ENCODE measurements at places on chromosomes 4 and X.

DNA sequence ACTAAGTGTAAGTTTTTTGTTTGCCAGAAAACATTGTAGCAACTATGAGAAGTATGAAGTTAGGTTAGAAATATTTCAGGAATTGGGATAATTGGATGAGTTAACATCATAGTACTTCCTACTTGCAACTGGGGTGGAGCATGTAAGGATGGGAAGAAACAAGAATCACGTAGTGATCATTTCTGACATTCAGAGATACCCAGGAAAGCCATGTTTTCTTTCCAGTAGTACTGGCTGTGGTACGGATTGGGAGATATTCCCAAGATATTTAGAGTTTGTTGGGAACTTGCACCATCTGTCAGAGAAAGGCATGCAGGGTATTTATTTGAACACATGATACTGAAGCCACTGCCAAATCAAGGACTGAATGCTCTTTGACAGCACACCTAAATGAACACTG lies 87.6 kb upstream of the SLC4A4 start:
- no peak overlapping the region for H3K27ac ChIP-seq
- H3K36me3 ChIP-seq: no peaks in the 10 kb centered on the region
- peaks cover 4% of the 10 kb centered on the region for H3K4me1 ChIP-seq
- DNase-seq: no peak
- H3K4me3 ChIP-seq: no peak overlapping the region

- H3K4me3 ChIP-seq: no peak overlapping the region
- no peaks in the 10 kb centered on the region for H3K27me3 ChIP-seq
- H3K27ac ChIP-seq: no peak overlapping the region
- DNase-seq: no peak
These were observed 8.7 kb downstream of the RXFP1 start for GRCh38 chr4:158530381-158530780.

GRCh38 chrX:95718746-95719145 lies 965.9 kb upstream of the DIAPH2 start:
- no peak overlapping the region for H3K4me3 ChIP-seq
- no peak for DNase-seq
- no peaks in the 10 kb centered on the region for H3K4me1 ChIP-seq
- peaks cover 22% of the 10 kb centered on the region for H3K27me3 ChIP-seq

GRCh38 chrX:132270699-132271098 lies 51.5 kb upstream of the RAP2C start:
- H3K36me3 ChIP-seq: no peaks in the 10 kb centered on the region
- no peak for DNase-seq

- H3K4me1 ChIP-seq: no peaks in the 10 kb centered on the region
- H3K36me3 ChIP-seq: no peaks in the 10 kb centered on the region
These were observed 65.0 kb downstream of the CPZ start for GRCh38 chr4:8657381-8658088.

DNA sequence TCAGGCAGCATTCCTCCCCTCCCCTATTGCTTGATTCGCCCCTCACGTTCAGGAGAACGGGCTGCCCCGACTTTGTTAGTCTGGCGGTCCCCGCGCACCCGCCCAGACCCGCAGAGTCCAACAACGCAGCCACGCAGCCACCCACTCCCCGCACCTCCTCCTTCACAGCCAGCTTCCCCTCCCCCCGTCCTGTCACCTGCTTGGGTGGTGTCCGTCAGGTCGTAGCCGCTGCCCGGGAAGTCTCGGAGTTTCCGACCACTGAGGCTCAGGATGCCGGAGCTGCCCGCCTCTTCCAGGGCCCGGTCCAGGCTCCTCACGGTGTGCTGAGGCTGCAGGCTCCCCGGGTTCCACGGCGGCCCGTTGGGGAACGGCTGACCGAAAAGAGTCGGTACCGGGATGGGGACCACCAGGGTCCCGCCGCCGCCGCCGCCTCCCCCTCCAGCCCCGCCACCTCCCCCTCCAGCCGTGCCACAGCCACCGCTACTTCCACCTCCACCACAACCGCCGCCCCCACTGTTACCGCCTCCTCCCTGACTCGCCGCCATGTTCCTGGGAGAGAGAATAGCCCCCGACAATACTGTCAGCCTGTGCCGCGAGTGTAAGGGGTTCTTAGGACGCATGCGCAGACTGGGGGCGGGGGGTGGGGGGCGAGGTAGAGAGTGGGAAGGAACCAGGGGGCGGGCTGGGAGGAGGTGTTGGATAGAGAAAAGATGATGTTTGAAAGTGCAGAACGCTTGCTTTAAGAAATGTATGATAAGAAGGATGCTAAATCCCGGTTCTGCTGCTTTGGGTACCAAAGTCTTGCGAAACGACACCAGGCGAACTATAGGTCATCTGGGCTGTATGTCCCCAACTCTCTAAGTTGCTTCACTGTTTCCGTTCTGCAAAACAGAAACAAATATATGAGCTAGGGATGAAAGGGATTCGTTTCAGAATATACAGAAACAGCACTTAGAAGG lies at the start of gene LRCH2:
Gene LRCH2 (minus strand): TSS at position 600 of the 959 bp plus-strand sequence. CDS start 55 bp downstream, at position 545.
- no peak for DNase-seq
- H3K27ac ChIP-seq: no peak within 1 kb of the TSS
- H3K4me3 ChIP-seq: no peak within 1 kb of the TSS
- H3K36me3 ChIP-seq: no peaks in the 10 kb centered on the region
- peaks cover 75% of the 10 kb centered on the region for H3K27me3 ChIP-seq
- H3K4me1 ChIP-seq: peaks cover 2% of the 10 kb centered on the region

DNA sequence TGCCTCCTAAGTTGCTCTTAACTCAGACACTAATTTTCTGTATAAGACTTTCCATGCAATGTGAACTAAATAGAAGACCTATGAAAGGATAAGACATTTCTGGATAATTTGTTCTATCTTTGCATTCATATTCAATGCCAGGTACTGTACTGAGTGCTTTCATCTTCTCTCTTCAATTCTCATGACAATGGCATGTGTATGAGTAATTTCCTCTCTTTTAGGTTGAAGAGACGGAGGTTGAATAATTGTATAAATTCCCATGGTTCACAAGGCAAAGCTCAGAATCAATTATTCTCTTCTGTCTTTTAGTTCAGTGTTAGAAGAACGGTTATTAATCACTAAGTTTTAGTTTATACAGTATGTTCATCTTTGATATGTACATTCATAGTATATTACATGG lies 29.3 kb upstream of the CFAP299 start:
- H3K36me3 ChIP-seq: no peaks in the 10 kb centered on the region
- H3K4me1 ChIP-seq: no peaks in the 10 kb centered on the region
- H3K27ac ChIP-seq: no peak overlapping the region
- no peak overlapping the region for H3K4me3 ChIP-seq

DNA sequence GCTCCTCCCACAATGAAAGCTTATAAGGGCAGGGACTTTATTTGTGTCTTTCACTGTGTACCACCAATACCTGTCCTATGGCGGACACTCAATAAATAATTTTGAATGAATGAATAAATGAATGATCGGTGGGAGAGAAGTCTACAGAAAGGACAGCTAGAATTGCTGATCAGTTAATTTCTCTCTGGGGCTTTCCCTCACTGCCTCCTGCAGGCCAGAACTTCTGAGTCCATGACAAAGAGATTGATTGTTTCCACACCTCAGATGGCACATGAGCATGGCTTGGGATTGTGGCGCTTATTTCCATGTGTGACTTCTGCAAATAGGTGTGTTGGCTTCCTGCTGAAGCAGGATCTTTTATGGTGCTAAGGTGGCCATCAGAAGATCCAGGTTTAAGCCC lies 6.3 kb downstream of the FAM47E start:
- no peaks in the 10 kb centered on the region for H3K4me1 ChIP-seq
- H3K27me3 ChIP-seq: peaks cover 34% of the 10 kb centered on the region
- no peak overlapping the region for H3K27ac ChIP-seq
- H3K36me3 ChIP-seq: no peaks in the 10 kb centered on the region

DNA sequence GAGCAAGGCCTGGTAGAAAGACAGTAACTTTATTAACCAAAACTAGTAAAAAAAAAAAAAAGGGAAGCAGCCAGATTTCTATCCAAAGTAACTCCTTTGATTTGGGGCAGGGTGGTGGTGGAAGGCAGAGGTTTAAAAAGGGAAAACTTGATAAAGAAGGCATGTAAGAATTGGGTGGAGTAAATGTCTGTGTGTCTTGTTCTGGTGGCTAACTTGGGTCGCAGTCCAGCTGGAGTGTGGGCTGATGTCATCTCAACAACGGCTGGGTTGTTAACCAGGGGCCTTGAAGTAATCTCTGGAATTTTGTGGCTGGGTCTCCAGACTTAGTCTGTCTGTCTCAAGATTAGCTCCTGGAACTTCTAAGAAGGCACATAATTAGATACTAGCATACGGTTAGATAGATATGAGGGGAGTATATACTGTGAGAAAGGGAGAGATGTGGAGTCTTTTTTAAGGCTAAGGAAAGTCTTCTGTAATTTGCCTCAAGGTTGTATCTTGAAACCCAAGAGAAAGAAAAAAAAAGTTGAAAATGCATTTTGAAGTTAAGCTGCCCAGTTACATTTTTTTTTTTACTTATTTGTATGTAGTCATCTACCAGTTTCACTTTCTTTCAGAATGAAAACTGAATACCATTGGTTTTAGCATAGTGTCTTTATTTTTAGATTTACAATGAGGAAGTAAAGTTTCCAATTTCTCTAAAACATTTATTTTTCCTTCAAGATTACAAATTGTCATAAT lies 48.3 kb downstream of the MTHFD2L start:
- no peak for DNase-seq
- peaks cover 44% of the 10 kb centered on the region for H3K36me3 ChIP-seq

GRCh38 chr4:25058796-25059195 lies 28.1 kb upstream of the LGI2 start:
- DNase-seq: no peak
- H3K27me3 ChIP-seq: peaks cover 26% of the 10 kb centered on the region

- H3K4me1 ChIP-seq: no peaks in the 10 kb centered on the region
- no peaks in the 10 kb centered on the region for H3K27me3 ChIP-seq
- no peak for DNase-seq
- no peak overlapping the region for H3K27ac ChIP-seq
- H3K4me3 ChIP-seq: no peak overlapping the region
- H3K36me3 ChIP-seq: no peaks in the 10 kb centered on the region
These were observed 23.7 kb upstream of the HNRNPD start for GRCh38 chr4:82397527-82397926.

DNA sequence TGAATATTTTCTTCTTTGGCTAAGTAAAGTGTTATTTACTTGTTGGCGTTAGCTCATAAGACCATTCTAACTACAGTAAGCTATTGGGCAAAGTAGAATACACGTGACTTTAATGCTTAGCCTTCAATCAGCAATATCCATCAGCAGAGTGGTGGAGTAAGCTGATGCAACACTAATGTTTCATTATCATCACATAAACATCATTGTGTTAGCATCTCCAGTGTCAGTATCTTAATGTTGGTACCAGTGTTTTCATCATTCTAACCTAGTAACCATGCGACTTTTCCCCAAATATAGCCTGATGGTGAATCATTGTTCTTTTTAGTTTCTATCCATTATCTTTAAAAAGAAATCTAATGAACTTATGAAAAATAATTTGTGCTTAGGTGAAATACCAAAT lies 48.5 kb downstream of the APOOL start:
- H3K36me3 ChIP-seq: peaks cover 16% of the 10 kb centered on the region
- H3K27ac ChIP-seq: peak overlapping the region; percentile 67
- no peak overlapping the region for H3K4me3 ChIP-seq
- no peak for DNase-seq
- peaks cover 4% of the 10 kb centered on the region for H3K27me3 ChIP-seq

DNA sequence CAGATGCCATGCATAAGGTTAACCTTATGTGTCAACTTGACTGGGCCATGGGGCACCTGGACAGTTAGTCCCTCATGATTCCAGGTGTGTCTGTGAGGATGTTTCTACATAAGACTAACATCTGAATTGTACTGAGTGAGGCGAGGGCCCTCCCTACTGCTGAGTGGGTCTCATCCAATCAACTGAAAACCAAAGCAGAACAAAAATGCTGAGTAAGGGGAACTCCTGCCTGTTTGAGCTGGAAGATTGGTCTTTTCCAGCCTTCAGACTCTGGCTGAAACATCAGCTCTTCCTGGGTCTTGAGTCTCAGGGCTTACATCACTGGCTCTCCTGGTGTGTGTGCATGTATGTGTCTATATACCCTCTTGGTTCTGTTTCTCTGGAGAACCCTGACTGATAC lies 13.8 kb downstream of the NELFA start:
- H3K27me3 ChIP-seq: no peaks in the 10 kb centered on the region
- H3K27ac ChIP-seq: no peak overlapping the region
- H3K4me3 ChIP-seq: no peak overlapping the region
- peaks cover 81% of the 10 kb centered on the region for H3K36me3 ChIP-seq

GRCh38 chrX:24761306-24761705 lies 67.6 kb downstream of the POLA1 start:
- H3K36me3 ChIP-seq: peaks cover 81% of the 10 kb centered on the region
- H3K4me3 ChIP-seq: no peak overlapping the region
- H3K4me1 ChIP-seq: no peaks in the 10 kb centered on the region

- no peak for DNase-seq
- no peak overlapping the region for H3K4me3 ChIP-seq
These were observed 16.5 kb upstream of the CYBB start for GRCh38 chrX:37763400-37763799.

- no peak overlapping the region for H3K27ac ChIP-seq
- peaks cover 19% of the 10 kb centered on the region for H3K4me1 ChIP-seq
- no peak overlapping the region for H3K4me3 ChIP-seq
- no peak for DNase-seq
- H3K27me3 ChIP-seq: no peaks in the 10 kb centered on the region
- H3K36me3 ChIP-seq: peaks cover 79% of the 10 kb centered on the region
These were observed 34.6 kb downstream of the HADH start for GRCh38 chr4:108024085-108024877.

DNA sequence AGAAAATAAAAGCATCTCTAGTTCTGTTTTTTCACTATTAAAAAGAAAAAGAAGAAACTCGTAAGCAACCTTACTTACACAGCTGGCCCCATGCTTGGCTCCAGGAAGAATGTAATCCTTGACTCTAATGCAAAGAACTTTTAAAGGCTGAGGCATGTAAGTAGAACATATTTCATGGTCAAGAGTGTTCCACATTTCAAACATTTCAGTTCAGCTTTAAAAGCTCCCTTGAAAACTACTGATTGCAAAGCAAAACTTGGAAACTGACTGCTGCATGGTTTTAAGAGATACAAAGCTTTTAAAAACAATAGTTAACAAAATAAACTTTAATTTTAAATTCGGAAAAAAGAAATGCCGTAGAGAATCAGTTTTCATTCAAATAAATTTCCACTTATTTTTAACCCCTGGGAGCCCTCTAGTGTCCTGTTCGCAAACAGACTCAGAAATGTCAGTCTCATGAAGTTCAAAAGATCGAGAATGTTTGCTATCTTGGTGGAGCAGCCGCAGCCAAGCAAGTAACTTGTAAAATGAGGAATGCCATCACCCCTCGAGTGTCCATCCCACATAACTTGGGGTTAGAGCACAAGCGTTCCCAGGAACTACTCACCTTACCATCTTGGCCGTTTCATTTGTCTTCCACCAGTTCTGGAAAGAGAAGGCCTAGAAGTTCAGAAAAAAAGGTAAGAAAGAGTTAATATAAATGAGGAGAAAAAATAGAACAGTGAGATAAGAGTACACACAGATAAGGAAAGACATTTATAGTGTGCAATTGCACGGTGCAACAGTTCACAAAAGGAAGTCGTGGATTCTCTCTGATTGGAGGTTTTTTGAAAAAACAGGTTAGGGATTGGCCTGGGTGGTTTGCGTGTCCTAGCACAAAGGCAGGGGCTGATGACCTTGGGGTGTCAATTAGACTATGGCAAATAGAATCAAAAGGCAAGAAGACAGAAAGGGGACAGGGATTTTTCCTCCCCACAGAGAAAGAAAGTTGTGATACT lies at the start of gene GASK1B:
Gene GASK1B (minus strand): TSS at position 765 of the 998 bp plus-strand sequence. CDS start 1,650 bp downstream, outside the sequence.
- DNase-seq: no peak
- peaks cover 45% of the 10 kb centered on the region for H3K27me3 ChIP-seq
- no peaks in the 10 kb centered on the region for H3K36me3 ChIP-seq
- no peak within 1 kb of the TSS for H3K4me3 ChIP-seq
- H3K27ac ChIP-seq: no peak within 1 kb of the TSS
- H3K4me1 ChIP-seq: peaks cover 11% of the 10 kb centered on the region
